COLO829 (cell line): ENCODE measurements at places on chromosomes 5 and 9.

DNA sequence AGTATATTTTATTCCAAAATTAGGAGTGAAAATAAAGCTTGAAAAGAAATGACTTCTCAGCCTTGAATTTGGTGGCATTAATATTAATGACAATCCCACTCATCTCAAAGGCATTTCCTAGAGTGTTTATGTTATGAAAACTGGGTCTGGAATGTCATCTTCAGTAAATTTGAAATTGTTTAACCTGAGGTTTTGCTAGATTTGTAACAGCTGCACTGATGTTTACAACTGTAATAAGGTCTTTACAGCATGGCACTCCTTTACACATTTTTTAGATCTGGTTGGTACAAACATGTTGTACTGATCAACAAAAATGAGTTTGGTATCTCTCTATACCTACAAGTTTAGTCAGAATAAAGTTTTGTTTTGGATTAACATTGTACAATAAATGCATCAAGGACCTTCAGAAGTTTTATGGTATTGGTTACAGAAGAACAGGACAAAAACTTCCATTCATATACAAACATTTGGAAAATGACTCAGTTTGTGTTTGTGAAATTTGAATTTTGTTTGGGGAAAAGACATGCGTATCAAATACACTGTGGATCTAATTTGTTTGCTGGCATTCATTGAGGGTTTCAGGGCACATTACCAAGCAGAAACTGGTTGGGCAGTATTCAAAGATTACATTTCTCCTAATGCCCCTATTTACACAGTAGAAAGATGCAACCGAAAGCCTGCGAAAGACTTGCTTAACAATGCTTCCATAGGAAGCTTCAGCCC, 11.6 kb downstream of the FANCC start:
- peak; percentile 29 for DNase-seq

DNA sequence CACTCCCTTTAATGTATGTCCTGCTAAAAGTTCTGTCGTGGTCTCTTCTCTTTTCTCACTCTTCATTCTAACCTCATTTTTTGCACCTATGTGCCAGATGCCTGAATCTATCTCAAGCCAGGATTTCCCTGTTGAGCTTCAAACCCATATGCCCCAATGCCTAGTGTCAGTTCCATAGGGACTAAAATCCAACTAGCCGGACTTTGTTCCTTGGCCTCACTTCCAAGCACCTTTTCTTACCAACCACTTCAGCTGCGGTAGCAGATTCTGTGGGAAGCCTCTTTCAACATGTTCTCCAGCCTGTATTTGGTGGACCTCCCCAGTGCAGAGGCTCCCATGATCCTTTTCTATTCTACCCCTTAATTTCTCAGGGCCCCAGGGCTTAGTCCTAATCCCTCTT, 17.5 kb downstream of the C9orf57 start:
- DNase-seq = no peak

DNA sequence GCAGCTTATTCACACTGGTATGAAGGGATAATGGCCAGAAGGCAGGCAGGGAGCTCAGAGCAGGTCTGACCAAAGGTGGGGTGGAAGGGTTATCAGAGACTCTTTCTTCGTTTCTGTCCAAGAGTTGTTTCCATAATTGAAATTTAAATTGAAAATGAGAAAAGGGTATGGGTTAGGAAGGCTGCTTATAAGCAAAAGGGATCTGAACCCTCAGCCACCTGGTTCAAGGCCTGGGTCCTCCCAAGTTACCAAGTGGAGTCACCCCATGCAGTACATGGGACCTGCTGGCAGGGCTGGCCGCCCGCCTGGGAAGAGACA, 17.8 kb downstream of the EEIG1 start:
- no peak for DNase-seq

GRCh38 chr5:102590467-102590866, 91.7 kb upstream of the SLCO6A1 start:
- no peak for DNase-seq

- no peak for DNase-seq
Measured at GRCh38 chr5:133149345-133149744, 97.5 kb downstream of the HSPA4 start.

- no peak for DNase-seq
Measured at GRCh38 chr5:61621202-61621650, 289.2 kb downstream of the ZSWIM6 start.

DNA sequence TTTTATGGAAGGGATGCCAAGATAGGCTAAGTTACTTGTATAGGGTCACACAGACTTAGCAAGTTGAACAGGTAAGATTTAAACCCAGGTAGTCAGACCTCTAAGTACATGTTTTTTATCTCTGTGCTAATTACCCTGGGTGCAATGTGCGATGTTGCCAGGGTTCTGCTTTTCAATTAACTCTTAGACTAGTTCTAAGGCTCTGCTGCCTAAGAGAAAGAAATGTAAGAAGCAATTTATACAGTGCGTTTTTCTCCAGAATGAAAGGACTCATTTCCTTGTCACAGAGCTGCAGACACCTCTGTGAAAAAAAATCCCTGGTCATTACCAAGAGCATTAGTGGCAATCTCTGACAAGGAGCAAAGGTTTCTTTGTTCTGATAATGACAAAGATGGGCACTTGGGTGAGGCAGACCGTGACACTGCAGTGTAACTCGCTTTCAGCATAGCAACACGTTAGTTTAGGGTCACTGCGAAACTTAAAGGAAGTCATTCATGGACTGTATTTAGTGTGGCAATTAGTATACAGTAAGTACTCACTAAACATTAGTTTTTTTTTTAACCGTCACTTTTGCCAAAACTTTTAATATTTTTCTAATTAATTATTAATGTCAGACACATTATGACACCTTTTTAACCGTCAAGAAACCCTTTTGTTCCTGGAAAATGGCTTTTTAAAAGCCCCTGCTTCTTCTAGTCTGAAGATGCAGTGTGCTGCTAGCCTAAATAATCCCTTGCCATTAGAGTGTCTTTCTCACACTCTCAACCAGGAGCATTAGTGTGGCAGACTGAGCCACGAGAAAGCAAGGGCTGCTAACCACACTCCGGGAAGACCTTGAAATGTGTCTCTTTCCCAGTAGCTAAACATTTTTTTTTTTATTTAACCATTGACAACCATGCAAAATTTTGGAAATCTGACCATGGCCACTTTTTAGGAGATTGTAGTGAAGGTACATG, 520.0 kb upstream of the C9orf72 start:
- DNase-seq = no peak

- DNase-seq = no peak
Measured at GRCh38 chr5:56545016-56545415, 270.3 kb upstream of the MAP3K1 start.

DNA sequence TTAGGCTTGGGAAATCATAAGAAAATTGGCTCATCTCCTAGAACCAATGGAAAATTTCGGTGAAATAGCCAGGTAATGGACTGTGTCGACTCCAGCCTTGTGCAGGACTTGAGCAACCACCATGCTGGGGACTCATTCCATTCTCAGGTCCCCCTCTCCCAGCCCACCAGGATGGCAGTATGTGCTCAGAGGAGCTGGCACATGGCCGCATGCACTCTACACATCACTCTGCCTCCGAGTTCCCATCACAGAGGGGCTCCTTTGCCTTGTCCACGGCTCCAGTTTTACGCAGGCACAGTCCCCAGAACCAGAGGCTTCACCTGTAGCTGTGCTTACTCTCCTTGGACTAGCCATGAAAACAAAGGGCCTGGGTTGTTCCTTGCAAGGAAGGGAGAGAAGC, 149.3 kb downstream of the PAX5 start:
- DNase-seq = no peak

GRCh38 chr9:89996773-89997172, 392.0 kb downstream of the GADD45G start:
- no peak for DNase-seq

DNA sequence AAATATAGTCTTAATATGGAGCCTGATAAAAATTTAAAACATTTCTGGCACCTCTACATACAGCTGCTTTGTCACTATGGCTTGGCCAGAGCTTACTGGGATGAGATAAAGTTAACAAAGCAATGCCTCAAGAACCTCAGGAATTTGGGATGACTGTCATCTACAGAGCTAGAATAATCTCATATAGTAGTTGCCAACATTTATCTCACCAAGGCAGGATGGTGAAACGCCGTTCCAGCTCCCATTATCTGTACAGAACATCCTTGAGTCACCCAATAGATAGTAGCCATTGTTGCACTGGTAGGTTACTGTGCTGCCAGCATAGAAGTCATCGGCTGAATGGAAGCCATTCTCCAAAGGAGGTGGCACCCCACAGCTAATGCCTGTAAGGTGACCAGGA, 94.6 kb upstream of the TXNDC8 start:
- no peak for DNase-seq

DNA sequence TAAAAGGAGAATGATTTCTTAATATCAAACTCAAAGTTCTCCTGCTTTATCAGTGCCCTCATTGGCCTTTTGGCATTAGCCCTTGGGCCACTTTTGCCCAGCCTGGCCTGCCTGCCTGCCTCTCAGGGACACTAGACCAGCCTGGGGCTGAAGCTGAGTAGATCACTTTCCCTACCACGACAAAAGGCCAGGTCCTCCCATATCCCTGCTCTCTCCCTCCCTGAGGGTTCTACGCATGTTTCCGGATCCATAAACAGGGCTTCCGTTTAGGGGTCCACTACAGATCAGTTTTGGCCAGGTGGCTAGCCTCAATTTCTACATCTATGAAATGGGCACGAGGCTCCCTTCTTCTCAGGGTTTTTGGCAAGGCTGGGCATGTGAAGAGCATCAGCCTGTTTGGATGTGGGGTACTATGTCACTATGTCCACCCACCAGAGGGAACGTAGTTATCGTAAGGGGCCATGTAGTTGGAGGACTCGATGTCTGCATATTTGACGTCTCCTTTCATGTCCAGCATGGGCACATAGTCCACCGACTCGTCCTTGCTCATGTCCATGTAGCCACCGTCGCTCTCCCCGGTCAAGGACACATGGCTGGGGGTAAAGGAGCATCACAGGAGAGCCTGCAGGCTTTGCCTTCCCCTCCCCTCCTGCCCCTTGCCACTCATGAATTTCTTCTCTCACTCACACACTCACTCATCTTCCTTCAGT, 34.0 kb downstream of the PDGFRB start:
- DNase-seq = no peak

DNA sequence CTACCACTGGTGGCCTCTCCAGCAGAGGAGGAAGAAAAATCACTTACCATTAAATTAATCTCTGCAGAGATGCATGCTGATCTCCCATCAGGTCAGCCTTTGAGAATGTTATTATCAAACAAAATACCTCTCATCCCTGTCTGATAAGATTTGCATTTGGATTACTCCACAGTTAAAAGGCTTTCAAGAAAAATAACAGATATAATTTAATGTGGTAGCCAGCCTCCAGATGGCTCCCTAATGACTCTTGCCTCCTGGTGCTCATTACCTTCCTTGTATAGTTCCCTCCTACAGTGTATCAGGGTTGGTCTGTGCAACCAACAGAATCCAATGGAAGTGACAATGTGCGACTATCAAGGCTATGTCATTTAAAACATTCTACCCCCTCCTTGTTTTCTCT, 63.6 kb upstream of the TNPO1 start:
- no peak for DNase-seq

DNA sequence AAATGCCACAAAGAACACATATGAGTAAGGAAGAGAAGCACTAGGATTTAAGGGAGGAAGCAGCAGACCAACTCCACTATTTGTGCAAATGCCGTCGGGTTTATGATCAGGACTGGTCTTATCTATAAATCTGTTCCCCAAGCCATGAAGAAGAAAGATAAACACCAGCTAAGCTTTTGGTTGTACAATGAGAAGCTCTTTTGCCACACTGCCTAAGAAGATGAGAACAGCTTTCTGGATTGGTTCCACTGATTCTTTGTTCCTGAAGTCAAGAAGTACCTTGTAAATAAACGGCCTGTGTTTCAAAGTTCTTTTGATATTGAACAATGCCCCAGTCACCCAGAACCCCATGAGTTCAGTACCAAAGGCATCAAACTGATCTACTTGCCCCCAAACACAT, 93.9 kb downstream of the RFX3 start:
- no peak for DNase-seq

DNA sequence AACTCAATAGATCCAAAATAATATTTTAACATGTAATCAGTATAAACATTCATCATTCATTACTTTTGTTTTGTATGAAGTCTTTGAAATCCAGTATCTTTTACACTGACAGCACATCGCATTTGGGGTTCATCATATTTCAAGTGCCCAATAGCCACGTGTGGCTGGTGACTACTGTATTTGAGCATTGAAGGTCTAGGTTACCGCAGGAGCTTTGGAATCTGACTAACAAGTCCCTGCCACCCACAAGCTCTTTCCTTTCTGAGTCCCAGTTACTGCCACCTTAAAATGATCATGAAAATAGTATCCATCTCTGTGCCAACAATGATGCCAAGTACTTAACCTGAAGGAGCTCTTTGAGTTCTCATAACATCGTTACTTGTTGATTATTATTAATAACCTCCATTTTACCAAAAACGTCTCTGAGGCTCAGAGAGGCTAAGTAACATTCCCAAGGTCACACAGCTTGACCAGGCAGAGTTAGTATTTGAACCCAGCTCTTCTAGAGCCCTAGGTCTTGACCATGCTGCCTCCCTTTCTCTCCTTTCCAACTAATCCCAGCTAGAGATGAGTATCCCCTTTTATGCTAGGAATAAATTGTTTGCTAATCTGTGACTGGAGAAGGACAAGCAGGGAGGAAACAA, 24.2 kb downstream of the ARHGEF37 start:
- no peak for DNase-seq

DNA sequence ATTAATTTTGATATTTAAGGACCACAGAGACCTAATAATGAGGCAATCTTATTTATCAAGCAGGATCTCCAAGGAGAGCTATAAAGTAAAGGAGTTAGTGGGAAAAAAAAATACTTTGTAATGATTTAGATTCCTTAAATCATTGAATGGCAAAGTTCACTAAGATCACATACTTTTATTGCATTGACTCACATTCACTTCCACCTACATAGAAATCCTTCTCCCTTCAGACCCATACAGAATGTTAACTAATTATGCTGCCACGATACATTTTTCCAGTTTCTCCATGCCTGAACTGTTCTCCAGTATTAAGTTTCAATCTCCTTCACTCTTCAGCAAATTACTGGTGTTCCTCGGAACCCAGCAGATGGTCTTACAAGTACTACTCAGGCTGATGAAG, 388.7 kb downstream of the EFNA5 start:
- DNase-seq = peak; percentile 40

GRCh38 chr5:136198453-136198852, 5.5 kb upstream of the SMIM32 start:
- DNase-seq = no peak

- no peak for DNase-seq
Measured at GRCh38 chr5:120413686-120414085, 50.4 kb upstream of the PRR16 start.

- DNase-seq = peak; percentile 81
Measured at GRCh38 chr5:41903892-41904799, at the start of gene RIMOC1. RIMOC1 (plus strand) TSS chr5:41904344; CDS start chr5:41904368, 24 bp downstream.

- DNase-seq = no peak
Measured at GRCh38 chr5:114360816-114361723, 800 bp upstream of the KCNN2 start.

DNA sequence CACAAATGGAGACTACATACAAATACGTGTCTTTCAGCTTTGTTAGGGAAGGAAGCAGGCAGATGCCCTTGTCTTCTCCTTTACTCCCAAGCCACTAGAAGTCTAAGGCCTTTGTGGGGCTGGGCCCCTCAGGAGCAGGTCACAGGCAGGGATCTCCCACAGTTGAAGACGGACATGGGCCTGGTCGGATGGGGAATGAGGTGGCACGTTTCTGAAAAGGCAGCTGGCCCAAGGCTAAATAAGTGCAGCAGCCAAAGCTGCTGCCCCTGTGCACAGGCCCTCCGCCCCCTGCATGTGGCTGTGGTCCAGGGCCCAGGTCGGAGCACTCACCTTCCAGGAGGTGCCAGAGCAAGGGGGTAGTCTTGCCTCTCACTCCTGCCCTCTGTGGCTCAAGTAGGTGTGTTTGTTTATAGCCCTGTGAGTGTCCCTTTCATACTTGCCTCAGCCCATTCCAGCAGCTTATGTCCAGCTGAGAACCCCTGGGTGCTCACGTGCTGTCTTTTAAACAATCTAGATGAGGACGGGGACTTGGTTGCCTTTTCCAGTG, 1.8 kb downstream of the SQSTM1 start:
- no peak for DNase-seq
